ENCODE measurements at places on chromosomes 11 and 22.

DNA sequence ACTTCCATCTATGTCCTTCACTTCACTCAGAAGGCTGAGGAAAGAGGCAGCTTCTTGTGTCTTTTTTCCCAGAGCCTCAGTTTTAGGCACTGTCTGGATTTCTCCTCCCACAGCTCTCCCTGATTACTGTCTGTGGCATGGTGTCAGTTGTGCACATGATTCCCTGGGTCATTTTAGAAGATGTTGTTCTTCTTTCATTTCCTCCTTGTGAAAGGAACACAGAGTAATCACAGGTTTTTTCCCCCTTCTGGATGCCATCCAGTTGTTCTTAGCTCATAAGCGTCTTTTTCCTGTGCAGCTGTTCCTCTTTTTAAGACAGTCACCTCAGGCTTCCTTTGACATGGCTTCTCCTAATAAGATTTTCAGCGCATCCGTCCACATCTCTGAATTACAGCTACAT, 212.2 kb downstream of the FAM181B start:
- no peak for DNase-seq

GRCh38 chr11:13857828-13858227, 104.7 kb upstream of the SPON1 start:
- no peak for DNase-seq

- DNase-seq, result no peak
Measured at GRCh38 chr11:113167599-113167998, 146.8 kb upstream of the TTC12 start.

DNA sequence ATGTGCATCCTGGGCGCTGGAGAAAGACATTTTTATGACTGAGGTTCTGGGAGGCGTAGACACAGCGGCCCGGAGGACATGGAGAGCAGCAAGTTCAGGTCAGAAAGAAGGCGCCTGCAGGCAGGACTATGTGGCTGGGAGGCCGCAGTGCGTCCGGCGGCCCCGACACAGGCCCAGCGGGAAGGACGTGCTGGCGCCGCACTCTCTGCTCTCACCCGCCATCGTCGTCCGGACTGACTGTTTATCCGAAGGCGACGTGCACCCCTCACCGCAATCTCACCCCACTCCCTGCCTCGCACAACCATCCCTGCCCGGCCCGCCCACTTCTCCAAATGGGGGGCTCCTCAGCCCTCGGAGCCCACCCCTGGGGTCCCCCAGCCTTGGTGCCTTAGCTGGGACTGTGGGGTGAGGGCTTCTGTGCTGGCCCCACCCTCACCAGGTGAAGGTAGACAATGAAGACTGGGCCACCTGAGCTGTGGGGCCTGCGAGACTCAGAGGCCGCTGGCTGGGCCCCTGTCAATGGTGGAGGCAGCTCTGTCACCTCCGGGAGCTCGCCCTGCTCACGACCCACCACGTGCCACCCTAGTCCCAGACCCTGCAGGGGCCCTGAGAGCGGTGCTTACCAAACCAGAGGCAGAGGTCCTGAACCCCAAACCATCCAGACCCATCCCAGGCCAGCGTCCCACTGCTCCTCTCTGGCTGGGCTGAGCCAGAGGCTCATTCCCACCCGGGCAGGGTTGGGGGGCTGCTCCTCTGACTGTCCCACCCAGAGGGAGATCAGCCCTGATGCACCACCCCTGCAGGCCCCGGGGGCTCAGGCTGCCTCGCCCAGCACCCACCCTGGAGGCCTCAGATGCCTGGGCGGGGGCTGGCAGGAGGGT, 16.2 kb upstream of the MUC5B start:
- no peak for DNase-seq

DNA sequence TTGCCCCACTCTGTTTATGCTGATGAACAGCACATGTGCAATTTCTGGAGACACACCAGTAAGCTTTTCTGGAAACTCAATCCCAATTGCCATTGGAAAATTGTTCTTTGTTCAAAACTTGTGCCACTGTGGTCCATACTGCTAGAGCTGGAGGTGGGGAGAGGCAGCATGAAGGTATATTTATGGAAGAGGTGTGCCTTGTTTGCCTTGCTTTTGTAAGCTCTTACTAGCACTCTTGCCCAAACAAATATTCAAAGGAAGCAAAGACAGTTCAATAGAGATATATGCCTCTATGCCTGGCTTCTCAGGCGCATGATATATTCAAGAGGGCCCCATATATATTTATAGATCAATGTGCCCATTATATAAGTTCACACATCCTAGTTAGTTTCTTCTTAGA, 42.7 kb downstream of the TIMP3 start:
- no peak for DNase-seq

GRCh38 chr11:120122924-120123683, 14.8 kb downstream of the TRIM29 start:
- DNase-seq, result no peak

- no peak for DNase-seq
Measured at GRCh38 chr11:123798513-123799252, 7.5 kb downstream of the OR6M1 start.

DNA sequence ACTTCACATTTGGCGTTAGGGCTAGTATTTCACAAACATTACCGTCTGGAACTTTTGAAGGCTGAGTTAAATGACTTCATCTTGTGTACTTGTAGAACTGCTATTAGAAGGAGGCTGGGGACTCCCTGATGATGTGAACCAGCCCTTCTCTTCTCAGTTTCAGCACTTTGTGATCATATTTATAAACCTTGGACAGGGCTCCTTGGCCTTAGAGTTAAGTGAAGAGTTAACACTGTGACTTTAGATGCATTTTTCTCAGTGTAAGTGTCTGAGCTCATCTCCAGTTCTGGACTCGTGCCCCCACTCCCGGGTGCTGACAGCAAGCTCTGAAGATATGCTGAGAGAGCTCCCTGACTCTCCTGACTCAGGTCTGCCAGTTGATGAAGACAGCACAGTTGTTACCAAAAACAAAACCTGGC, 8.4 kb downstream of the MIAT start:
- DNase-seq, result no peak

DNA sequence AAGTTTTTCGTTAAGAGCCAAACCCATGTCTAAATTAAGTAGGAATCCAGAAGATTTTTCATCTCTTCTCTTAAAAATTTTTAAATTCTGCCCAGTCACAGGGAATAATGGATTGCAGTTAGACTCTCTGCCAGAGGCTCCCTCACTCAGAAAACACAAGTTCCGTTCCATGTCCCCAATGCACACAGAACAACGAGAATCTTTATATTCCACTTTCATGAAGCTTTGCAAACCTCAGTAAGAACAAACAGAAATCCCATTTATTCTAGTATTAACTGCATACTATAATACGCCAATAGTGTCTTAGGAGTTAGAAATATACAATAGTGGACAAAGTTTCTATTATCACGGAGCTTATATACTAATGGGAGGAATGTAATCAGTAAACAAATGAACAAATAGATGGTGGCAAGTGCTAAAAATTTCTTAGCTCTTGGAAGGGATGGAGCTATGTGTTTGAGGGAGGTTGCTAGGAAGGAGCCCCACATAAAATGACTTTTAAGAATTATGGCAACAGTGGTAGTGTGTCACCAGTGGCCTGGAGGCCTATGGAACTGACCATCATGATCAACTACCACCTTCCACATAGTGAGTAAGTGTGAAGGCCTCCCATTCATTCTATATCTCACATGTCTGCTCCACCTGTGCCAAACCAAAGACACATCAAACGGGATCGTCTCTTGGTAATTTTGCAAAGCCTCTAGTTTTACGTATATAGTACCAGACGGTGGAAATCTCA, 24.9 kb downstream of the PICALM start:
- no peak for DNase-seq

GRCh38 chr22:28822930-28823551, 22.7 kb upstream of the XBP1 start:
- DNase-seq, result no peak

- DNase-seq, result no peak
Measured at GRCh38 chr11:67301951-67302516, 1.3 kb upstream of the SSH3 start.

DNA sequence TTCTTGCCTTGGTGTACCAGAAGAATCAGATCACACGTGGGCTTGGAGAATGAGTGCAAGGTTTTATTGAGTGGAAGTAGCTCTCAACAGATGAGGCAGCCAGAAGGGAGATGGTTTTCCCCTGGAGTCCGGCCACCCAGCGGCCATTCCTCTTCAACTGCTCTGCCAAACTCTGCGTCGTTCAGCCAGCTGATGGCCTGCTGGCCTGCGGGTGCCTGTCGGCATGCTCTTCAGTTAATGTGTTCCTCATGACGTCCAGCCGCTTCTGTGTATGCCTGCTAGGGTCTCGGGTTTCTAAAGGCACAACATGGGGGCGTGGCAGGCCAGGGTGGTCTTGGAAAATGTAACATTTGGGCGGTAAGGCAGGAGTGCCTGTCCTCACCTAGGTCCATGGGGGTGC, 487.9 kb upstream of the LRRC4C start:
- DNase-seq, result no peak

DNA sequence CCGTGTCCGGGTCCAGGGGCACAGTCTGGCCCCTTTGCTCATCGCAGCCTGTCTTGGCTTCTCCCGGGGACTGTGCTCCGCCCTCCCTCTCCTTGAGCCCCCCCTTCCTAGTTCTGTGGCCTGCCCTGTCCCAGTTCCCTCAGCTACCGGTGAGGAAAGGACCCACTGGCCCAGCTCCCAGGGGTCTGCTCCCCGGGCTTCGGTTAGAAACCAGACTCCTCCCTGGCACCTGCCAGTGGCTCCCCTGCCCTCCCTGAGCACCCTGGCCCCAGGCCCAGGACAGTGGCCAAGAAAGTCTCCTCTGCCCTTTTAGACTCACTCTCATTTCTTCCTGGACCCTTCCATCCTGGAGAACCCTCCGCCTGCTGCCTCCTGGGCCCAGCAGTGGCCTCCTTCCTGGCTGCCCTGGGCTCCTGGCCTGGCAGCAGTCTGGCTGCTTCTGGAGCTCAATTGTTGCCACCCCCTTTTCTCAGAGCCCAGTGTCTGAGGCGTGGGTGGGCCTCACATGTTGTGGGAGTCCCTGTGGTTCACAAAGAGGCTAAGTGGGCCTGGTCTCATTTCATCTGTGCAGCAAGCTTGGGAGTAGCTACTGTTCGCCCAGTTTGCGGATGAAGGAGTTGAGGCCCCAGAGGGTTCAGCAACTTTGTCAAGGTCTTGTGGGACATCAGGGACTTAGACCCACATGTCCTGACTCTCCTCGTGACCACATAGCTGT, 12.6 kb downstream of the PRDM11 start:
- DNase-seq, result no peak

- no peak for DNase-seq
Measured at GRCh38 chr11:96246718-96247552, 96.1 kb downstream of the MAML2 start.

DNA sequence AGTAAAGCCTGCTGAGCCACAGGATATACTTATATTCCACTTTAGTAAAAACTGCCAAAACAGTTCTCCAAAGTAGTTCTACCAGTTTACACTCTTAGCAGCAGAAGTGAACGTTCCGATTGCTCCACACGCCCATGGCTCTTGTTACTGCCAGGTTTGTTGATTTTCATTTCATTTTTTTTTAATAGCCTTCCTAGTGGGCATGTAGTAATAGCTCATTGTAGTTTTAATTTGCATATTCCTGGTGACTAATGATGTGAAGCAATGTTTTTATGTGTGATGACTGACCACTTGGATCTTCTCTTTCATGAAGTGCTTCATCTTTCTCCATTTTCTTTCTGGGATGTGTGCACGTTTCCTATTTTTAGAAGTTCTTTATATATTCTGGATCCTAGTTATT, 4.8 kb upstream of the C11orf97 start:
- DNase-seq, result no peak

- DNase-seq, result no peak
Measured at GRCh38 chr11:73547706-73548595, 50.0 kb downstream of the FAM168A start.

GRCh38 chr11:70900540-70900939, 351.8 kb downstream of the SHANK2 start:
- no peak for DNase-seq

DNA sequence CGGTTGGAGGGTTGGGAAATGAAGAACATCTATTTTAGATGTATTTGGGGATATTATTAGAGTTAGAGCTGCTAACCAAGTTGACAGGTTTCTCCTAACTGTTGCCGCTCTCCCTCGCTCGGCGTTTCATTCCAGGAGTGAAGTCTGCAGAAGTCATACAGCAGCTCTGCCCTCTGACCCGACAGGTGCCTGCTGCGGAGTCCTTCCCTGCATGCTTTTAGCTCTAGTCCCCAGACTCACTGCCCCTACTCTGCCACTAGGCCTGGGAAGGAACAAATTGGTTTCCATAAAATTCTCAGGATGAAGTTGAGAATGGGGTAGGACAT, 124.9 kb downstream of the DBX1 start:
- no peak for DNase-seq

- DNase-seq, result no peak
Measured at GRCh38 chr22:41659941-41660340, 28.7 kb downstream of the SNU13 start.

DNA sequence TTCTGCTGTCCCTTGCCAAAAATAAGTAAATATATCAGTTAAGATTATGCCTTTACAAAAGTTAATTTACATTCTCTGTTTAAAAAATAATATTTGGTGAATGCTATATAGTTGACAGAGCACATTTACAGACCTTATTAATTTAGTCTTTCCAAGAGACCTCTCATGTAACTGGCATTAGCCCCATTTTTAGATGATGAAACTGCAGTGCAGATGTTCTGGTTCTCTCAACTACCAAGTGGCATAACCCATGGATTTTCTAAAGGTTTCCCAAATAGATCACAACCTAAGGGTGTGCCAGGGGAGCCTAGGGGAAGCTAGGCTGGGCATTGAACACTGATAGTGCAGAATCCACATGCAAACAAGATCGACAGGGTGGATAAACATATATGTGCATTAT, 88.5 kb downstream of the RNF169 start:
- no peak for DNase-seq

- no peak for DNase-seq
Measured at GRCh38 chr11:134369656-134370525, 38.1 kb downstream of the GLB1L2 start.

DNA sequence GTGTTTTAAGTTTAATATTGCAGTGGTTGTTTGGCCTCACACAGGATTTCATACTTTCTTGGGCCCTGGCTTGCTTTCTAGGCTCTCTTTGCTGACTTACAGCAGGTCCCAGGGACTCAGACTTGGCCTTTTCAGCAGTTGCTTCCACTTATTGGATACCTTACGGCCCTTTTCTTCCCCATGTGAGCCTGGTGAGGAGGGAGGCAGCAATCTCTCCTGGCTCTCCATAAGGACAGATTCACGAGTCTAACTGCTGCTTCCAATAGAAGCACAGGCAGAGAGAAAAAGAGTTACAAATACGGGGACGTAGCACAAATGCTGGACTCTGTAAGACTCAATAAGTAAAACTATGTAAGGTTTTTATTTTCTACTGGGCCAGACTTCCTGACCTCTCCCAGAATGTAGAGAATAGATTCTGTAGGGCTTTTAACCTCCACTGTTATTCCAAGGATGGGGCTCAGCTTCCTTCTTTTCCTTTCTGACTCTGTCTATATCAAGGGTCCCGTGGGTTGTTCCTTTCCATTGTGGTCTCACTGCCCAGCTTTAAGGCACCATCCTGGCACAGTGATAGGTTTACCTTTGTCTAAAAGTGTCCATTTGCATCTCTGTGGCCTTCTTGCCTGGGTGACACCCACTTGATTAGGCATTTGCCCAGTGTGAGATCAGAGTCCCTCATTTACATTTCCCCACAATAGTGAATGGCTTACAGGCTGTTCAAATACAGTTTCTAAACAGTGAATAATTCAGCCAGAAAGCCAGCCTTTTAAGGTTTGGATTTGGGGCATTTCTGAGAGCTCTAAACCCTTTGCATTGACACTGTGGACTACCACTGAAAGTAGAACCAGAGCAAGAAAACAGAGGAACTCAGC, 92.8 kb downstream of the RASSF10 start:
- no peak for DNase-seq
